Heart right ventricle (tissue), 16 donors: ENCODE measurements at places on chromosomes 6 and 20.
A peak's percentile ranks its signal among the peaks of the same experiment; 100 is the strongest.

DNA sequence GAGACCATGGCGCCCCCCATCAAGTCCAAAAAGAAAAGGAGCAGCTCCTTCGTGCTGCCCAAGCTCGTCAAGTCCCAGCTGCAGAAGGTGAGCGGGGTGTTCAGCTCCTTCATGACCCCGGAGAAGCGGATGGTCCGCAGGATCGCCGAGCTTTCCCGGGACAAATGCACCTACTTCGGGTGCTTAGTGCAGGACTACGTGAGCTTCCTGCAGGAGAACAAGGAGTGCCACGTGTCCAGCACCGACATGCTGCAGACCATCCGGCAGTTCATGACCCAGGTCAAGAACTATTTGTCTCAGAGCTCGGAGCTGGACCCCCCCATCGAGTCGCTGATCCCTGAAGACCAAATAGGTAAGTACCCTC lies 41.7 kb upstream of the NAA20 start:
- peaks cover 86% of the 10 kb centered on the region for H3K4me1 ChIP-seq
- no peaks in the 10 kb centered on the region for H3K27me3 ChIP-seq
- peaks cover 15% of the 10 kb centered on the region for H3K36me3 ChIP-seq
- peak overlapping the region; percentile 46 for H3K4me3 ChIP-seq
- H3K27ac ChIP-seq = peak overlapping the region; percentile 97

DNA sequence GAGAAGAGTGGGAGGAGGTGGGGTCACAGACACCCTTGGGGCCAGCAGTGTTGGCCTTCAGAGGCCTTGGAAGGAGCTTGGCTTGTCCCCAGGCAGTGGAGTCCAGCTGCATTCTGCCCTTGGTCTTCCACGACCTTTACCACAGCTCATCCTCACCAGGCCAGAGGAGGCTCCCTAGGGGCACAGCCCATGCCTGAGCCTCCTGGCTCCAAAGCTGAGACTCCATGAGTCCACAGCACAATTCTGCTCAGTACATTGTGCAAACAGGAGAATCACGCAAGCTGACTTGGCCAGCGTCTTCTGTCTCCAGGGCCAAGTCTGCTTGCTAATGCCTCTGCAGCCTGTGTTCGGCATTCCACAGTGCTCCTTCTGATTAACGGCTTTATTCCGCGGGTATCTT lies 337.2 kb downstream of the SMOC2 start:
- no peaks in the 10 kb centered on the region for H3K27me3 ChIP-seq
- H3K4me1 ChIP-seq = no peaks in the 10 kb centered on the region
- H3K4me3 ChIP-seq = no peak overlapping the region
- H3K36me3 ChIP-seq = no peaks in the 10 kb centered on the region
- DNase-seq = peak; percentile 57

- DNase-seq = no peak
- H3K27me3 ChIP-seq = no peaks in the 10 kb centered on the region
- no peak overlapping the region for H3K4me3 ChIP-seq
Measured at GRCh38 chr6:156589281-156589680, 187.9 kb upstream of the ARID1B start.

- H3K4me1 ChIP-seq = no peaks in the 10 kb centered on the region
- no peak overlapping the region for H3K4me3 ChIP-seq
- no peaks in the 10 kb centered on the region for H3K36me3 ChIP-seq
- H3K27me3 ChIP-seq = peaks cover 3% of the 10 kb centered on the region
- no peak overlapping the region for H3K27ac ChIP-seq
Measured at GRCh38 chr6:159815410-159815809, 15.3 kb downstream of the PNLDC1 start.

DNA sequence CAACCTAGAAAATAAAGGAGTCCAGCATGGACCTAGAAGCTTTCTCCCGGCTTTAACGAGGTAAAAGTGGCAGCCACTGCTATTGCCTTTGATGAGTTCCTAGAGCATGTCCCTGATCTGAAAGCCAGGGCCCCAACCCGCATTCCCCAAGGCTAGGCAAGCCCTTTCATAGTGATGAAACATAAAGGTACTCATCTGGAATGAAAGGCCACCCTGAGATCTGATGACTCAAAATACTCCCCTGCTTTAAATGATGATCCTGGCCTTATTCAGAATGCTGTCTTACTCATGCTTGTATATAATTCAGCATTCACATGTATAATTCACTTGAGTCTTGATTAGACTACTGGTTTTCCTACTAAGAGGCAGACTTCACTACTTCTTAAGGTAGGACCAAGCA lies 21.3 kb downstream of the TTPAL start:
- no peaks in the 10 kb centered on the region for H3K27me3 ChIP-seq
- peaks cover 33% of the 10 kb centered on the region for H3K4me1 ChIP-seq
- H3K4me3 ChIP-seq = no peak overlapping the region
- no peak for DNase-seq
- no peak overlapping the region for H3K27ac ChIP-seq

DNA sequence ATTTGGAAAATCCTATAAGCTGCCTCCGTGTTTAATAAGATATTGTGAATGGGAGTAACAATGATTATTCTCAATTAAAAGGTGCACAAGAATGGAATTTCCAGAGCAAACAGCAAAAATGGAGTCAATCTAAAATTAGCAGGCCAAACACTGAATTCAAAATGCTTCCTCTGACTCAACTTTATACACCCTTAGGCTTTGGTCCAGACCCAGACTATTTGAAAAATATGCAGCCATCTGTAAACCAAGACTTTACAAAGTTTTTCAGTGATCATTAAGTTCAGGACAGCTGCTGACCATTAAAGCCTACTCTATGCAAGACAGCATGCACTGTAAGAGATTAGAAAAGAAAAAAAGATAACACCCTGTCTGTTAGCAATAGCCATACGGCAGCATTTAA lies 39.4 kb upstream of the CCN6 start:
- peak overlapping the region; percentile 68 for H3K27ac ChIP-seq
- H3K36me3 ChIP-seq = no peaks in the 10 kb centered on the region
- H3K4me1 ChIP-seq = peaks cover 26% of the 10 kb centered on the region
- no peaks in the 10 kb centered on the region for H3K27me3 ChIP-seq
- no peak for DNase-seq

DNA sequence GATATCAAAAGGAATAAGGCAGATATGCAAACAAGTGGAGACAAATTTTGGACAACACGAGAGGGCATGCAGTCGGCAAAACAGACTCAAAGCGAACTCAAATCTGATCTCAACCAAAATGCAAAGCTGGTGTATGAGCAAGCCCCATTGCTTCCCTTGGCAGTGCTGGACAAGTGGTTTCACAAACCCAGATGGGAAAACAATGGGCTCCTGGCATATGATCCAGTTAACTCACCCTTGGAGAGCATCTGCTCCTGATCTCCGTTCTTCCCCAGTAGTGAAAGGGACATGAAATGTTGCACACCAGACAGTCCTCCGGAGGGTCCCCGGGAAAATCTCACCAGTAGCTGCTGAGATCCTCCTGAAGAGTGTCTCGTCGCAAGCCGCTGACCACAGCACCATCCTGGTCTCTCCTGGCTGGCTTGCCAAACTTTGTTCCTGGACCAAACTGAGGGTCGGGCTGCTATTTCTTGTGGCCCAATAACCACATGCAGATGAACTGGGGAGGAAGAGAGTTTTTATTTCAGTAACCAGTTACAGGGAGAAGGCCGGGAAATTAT lies 84.3 kb upstream of the THBS2 start:
- H3K27ac ChIP-seq = no peak overlapping the region
- H3K36me3 ChIP-seq = no peaks in the 10 kb centered on the region
- peaks cover 10% of the 10 kb centered on the region for H3K27me3 ChIP-seq
- H3K4me1 ChIP-seq = no peaks in the 10 kb centered on the region
- no peak overlapping the region for H3K4me3 ChIP-seq

DNA sequence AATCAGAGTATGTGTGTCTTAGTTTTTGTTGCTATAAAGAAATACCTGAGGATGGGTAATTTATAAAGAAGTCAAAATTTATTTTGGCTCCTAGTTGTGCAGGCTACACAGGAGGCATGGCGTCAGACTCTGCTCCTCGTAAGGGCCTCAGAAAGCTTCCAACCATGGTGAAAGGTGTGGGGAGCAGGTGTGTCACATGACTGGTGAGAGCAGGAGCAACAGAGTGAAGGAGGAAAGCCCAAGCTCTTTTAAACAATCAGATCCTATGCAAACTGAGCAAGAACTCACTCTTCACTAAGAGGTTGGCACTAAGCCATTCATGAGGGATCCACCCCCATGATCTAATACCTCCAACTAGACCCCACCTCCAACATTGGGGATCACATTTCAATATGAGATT lies 1524.3 kb downstream of the HACE1 start:
- no peaks in the 10 kb centered on the region for H3K4me1 ChIP-seq
- no peak overlapping the region for H3K4me3 ChIP-seq
- no peak for DNase-seq

- DNase-seq = no peak
- no peak overlapping the region for H3K4me3 ChIP-seq
- no peaks in the 10 kb centered on the region for H3K27me3 ChIP-seq
Measured at GRCh38 chr20:50475681-50476292, 34.4 kb upstream of the PTPN1 start.

- H3K4me3 ChIP-seq = peak overlapping the region; percentile 87
- peak overlapping the region; percentile 85 for H3K27ac ChIP-seq
- no peak for DNase-seq
- H3K4me1 ChIP-seq = peaks cover 4% of the 10 kb centered on the region
- peaks cover 35% of the 10 kb centered on the region for H3K27me3 ChIP-seq
Measured at GRCh38 chr6:138106665-138107077, 548 bp downstream of the PERP start.
